ENCODE measurements at places on chromosomes 3 and 15.

DNA sequence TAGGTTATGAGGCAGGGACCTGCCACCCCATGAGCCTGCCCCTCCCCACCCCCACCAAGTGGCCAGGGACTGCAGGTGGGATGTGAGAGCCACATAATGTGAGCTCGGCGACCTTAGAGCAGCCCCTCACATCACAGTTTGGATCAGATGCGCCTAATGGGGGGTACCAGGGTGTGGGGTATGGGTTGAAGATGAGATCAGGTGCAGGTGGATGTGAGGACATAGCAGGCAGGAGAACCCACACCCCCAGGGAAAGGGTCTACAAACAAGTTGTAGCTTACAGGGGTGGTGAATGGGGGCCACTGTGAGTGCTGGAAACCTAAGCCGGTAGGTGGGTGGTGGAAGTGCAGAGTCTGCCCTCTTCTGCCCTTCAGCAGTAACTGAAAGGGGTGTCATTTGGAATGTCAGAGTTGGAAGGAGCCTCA, 94.0 kb downstream of the CORO2B start:
- DNase-seq = peak; percentile 48

DNA sequence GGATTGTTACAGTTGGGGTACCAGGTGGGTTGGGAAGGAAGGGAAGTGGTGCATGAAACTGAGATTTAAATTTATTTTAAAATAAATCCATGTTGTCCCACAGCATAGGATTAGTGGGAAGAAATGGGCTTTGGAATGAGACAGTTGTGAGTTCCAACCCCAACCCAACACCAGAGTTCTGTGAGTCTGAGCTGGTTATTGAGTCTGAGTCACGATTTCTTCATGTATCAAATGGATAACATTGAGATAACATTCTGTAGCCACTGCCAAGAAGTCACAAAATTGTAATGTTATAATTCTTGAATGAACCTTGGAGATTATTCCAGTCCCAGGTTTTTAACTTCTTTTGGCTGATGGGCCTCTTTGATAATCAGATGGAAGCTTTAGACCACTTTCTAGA, 13.7 kb downstream of the IFT122 start:
- no peak for DNase-seq

GRCh38 chr3:61300006-61300380, 48.7 kb upstream of the FHIT start:
- DNase-seq = no peak

GRCh38 chr3:156812521-156813335, 13.4 kb upstream of the LEKR1 start:
- peak; percentile 35 for DNase-seq

DNA sequence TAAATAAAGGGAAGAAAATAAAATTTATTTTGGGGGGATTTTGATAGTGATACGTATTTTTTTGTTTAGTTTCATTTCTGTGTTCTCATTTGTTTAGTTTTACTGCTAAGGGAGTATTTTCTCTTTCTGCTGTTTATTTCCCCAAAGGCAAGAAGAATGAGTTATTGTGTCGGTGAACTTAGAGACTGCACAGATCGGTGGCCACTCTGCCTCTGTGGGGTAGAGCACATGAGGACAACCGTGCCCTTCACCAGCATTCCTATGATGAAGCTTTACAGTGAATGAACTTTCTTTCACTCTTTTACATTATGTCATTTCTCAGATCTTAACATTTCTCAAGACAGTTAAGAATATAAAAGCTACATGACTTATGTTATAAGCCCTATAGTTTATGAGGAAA, 214.4 kb downstream of the OCA2 start:
- no peak for DNase-seq

DNA sequence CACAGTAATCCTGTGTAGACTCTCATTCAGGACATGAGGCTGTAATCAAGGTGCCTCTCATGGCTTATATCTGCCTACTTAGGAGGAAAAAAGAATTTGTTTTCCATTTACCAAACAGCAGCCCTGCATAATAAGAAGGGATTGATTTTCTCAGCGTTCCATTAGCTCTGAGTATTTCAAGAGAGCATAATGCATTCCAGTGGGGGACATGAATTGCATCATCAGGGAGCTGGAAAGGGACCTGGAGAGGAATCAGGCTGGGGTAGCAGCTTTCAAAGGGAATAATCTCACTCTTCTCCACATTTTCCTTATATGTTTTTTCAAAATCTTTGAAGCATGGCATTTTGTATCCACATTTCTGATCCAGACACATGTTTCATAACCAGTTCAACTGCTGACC, 150.6 kb upstream of the ANKRD28 start:
- no peak for DNase-seq

DNA sequence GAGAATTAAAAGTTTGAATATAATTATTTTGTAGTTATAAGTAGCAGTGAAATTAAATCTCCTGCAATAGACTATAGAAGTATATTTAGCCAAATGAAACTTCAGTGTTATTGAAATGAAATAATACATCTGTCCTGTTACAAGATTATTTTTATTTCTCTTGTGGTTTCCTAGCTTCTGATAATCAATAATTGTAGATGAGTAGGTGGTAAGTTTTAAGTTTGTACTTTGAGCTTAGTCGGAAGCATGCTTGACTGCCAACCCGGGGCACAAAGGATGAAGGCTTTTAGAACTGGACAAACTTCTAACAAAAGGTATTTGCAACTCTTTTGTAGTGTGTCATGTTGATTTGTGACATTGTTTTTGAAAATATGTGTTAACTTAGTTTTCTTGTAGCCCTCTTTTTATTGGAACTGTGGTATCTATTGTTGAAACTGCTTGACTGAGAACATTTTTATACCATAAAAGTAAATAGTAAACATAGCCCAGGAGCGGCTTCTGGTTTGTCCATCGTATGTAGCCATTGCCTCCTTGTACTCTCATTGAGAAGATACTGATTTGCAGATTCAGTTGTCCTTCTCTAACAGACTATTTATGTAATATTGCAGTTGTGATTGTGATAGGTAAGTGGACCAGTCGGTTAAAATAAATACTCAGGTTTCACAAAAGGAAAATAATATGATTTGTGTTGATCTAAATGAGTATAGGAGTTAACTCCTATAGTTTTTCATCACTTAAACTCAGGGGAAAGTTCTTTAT, 2.9 kb downstream of the CTNNB1 start:
- no peak for DNase-seq

DNA sequence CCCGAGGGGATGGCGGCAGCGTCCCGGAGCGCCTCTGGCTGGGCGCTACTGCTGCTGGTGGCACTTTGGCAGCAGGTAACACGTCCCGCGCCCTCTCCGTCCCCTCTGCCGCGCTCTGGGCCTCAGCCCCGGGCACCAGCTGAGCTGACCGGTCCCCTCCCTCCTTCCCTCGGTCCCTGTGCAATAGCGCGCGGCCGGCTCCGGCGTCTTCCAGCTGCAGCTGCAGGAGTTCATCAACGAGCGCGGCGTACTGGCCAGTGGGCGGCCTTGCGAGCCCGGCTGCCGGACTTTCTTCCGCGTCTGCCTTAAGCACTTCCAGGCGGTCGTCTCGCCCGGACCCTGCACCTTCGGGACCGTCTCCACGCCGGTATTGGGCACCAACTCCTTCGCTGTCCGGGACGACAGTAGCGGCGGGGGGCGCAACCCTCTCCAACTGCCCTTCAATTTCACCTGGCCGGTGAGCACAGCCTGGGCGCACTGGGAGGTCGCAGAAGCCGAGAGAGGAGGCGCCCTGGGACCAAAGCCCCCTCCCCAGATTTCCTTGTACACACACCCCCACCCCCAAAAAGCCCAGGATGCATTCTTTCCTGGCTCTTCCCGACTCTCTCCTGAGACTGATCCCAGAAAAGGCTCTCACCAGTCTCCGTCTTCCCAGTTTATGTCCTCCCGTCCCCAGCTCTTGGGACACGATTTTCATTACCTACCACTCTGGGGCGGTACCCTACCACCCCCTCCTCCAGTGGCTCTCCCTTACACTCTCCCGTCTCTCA, 705 bp downstream of the DLL4 start:
- DNase-seq = no peak

- no peak for DNase-seq
Observed at GRCh38 chr3:114111060-114111770, 54.7 kb downstream of the QTRT2 start.

- DNase-seq = no peak
Observed at GRCh38 chr3:109851854-109852253, 514.5 kb upstream of the DPPA4 start.

- no peak for DNase-seq
Observed at GRCh38 chr3:147354623-147355022, 51.7 kb downstream of the ZIC4 start.

- DNase-seq = no peak
Observed at GRCh38 chr3:37726525-37727290, 135.0 kb upstream of the CTDSPL start.

DNA sequence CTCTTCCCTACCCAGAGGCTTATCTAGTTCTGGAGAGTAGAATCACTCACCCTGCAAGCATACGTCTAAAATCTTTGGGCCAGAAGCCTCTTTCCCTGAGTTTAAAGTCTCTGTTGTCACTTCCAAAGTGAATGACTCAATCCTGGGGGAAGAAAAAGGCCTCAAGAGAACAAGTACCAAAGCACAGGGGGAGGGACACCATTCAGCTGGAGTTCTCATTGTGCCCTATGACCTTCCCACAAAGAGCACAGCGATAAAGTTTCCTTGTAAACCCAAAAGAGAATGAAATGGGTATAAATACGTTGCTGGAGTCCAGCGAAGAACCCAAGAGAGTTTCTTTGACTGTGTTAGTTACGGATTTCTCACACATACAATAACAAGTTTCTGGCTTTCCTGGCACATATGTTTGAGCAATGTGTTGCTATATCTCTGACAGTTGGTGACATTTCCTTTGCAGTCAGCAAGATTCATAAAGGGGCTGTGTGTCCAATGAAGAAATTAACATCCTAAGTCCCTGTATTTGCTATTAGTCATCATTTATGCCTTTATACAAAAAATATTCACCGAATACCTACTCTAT, 107.3 kb upstream of the PTPRG start:
- DNase-seq = no peak

Measured in iPS-NIHi11 (cell line).